ENCODE measurements at places on chromosomes 12 and 14.

GRCh38 chr12:5388581-5389535 lies 43.0 kb upstream of the NTF3 start:
- no peak for DNase-seq

GRCh38 chr12:123094349-123095077 lies 56.4 kb downstream of the PITPNM2 start:
- DNase-seq, result no peak

- DNase-seq, result no peak
Measured at GRCh38 chr12:120368789-120369602, at the start of gene MSI1. Gene MSI1, minus strand, starts transcription at chr12:120369164. Its CDS starts 73 bp downstream, at chr12:120369091.

GRCh38 chr14:103703433-103704385 lies 11.5 kb downstream of the XRCC3 start:
- no peak for DNase-seq

DNA sequence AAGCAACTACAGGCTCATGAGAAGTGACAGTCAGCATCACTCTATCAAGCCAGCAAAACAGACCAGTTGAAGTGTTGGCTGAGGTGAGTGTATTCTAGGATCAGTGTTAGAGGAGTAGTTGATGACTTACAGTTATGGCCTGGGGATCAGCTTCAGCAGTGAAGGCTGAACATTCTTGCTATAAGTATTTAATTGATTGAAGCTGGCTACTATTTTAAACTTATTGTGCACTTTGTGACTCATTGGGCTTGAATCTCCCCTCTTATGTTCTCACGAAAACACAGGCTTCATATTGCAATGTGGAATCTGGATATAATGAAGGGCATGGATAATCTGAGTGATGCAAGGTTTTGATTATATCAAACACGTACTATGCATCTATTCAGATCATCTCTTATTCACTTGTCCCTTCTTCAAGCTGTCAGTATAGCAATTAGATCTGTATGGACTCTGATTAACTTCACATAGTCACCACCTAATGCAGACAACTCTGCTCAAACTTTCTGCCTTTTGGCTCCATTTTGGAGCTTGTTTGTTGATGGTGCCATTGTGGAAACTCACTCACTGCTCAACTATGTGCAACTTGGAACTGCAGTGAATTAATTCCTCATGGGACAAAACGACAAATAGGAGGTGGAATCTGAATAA lies 309.2 kb downstream of the SLC16A7 start:
- DNase-seq, result no peak

GRCh38 chr12:20006871-20007730 lies 361.2 kb upstream of the PDE3A start:
- no peak for DNase-seq

GRCh38 chr14:102229739-102230092 lies 75.2 kb downstream of the MOK start:
- DNase-seq, result no peak

DNA sequence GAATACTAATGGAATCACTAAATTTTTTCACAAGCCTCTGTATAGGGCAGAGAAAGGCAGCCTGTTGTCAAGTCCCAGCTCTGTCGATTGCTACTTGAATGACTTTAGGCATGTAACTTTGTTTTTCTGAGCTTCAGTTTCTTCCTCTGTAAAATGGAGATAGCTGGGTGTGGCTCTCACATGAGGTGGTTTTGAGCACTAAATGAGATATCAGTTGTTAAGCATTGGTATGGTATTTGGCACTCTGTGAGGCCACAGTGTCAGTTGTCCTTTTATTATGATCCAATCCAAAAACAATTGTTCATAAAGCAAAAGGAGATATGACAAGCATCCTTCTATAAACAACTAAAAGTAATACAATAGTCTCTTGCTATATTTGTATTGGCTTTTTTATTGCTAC lies 120.6 kb downstream of the DUSP6 start:
- DNase-seq, result no peak

All from CD4-positive, alpha-beta memory T cell (primary cell).